Stimulated activated CD4-positive, alpha-beta T cell treated with anti-CD3 and anti-CD28 coated beads, Interleukin-1b, Interleukin-23, amount 100 ng/mL, for 48 hours (primary cell): ENCODE measurements at places on chromosomes 16 and 17.

GRCh38 chr17:81429821-81430551 is 34.7 kb downstream of the BAHCC1 start:
- DNase-seq = no peak

DNA sequence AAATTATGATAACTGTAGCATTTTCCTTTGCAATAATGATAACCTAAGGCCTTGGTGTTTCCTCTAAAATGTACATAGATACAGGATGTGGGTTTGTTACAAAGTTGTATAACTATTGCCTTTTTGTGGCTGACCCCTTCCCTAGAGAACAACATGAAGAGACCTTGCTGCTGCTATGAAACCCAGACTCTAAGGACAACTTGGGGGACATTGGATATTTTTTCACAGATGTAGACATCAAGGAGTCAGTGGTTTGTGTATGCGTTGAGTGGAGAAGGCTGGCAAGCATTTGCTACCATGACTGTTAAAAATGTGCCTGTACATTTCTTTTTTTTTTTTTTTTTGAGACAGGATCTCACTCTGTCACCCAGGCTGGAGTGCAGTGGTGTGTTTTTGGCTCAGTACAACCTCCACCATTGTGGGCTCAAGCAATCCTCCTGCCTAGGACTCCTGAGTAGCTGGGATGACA is 12.3 kb downstream of the HMOX2 start:
- DNase-seq = no peak

DNA sequence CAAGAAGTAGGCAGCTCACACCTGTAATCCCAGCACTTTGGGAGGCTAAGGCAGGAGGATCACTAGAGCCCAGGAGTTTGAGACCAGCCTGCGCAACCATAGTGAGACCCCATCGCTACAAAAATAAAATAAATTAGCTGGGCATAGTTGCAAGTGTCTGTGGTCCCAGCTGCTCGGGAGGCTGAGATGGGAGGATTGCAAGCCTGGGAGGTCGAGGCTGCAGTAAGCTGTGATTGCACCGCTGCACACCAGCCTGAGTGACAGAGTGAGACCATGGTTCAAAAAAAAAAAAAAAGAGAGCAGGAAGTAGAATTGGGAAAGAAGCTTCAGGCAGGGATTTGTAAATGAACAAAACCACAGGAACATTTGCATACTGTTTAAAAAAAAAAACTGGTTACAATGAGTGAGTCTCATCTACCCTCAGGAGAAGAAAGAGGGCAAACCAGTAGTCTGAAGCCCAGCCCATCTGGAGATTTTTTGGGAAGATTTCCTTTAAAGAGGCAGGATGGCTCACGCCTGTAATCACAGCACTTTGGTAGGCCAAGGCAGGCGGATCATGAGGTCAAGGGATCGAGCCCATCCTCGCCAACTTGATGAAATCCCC is 7.9 kb downstream of the MPV17L start:
- no peak for DNase-seq

DNA sequence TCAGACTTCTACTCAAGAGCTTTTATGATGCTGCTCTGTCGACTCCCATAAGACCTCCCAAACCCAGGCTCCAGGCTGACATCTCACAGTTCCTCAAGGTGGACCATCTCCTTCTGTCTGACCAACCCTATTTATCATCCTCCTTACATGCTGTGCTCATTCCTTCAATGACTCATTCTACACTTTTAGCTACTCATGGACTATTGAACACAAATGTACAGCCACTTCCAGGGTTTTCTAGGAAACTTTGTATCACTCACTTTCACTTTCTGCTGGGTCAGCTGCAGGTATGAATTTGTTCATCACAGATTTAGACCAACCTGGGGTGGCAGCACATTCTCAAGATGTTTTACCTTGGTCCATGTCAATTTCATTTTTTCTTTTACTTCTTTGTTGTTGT is 162.4 kb upstream of the FAM20A start:
- no peak for DNase-seq

GRCh38 chr17:78510141-78511075 is 66.8 kb downstream of the DNAH17 start:
- no peak for DNase-seq

GRCh38 chr16:22217890-22218730 is 12.0 kb downstream of the EEF2K start:
- peak; percentile 60 for DNase-seq

- no peak for DNase-seq
Measured at GRCh38 chr16:86219655-86220445, 290.5 kb upstream of the FOXF1 start.

DNA sequence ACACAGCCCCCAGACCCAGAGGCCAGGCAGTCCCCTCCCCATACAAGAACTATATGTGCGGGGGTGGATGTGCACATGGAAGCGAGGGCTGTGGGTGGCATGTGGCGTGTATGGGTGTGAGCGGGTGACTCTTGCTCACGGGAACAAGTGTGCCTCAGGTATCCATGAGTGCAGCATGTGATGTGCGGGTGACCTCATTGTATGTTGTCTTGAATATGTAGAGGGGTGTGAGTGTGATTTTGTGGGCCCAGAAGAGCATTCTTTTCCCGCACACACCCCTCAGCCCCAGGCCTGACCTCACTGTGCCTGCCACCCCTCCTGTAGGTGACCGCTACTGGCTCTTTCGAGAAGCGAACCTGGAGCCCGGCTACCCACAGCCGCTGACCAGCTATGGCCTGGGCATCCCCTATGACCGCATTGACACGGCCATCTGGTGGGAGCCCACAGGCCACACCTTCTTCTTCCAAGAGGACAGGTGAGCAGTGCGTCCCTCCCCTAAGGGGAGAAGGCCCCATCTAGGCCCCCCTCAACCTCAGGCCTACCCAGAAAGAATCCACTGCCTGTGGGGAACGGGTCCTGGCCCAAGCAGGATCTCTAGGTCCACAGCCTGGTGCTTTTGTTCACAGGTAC is 17.4 kb downstream of the MMP15 start:
- DNase-seq = no peak

GRCh38 chr17:67489273-67489672 is 112.2 kb downstream of the PITPNC1 start:
- no peak for DNase-seq

DNA sequence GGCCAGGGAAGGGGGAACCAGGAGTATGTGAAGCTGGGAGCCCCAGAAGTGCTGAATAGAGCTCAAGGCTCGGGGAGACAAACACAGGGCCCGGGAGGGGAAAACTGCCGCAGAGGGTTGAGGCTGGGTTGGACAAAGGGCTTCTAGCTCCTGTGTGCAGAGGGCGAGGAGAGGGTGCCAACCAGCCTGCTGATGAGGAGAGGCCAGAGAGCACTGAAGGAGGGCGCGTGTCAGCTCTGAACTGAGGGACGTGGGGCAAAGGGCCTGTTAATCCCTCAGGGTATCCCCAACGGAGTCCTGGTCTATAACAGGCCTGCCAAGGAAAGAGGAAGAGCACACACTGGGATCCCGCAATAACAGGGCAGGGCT is 151.3 kb downstream of the C16orf78 start:
- DNase-seq = no peak

GRCh38 chr16:22948603-22949368 is 134.8 kb downstream of the HS3ST2 start:
- peak; percentile 71 for DNase-seq

- no peak for DNase-seq
Measured at GRCh38 chr17:9233271-9233599, 211.9 kb downstream of the NTN1 start.

GRCh38 chr17:29682987-29683386 is 60.3 kb upstream of the CORO6 start:
- DNase-seq = no peak

DNA sequence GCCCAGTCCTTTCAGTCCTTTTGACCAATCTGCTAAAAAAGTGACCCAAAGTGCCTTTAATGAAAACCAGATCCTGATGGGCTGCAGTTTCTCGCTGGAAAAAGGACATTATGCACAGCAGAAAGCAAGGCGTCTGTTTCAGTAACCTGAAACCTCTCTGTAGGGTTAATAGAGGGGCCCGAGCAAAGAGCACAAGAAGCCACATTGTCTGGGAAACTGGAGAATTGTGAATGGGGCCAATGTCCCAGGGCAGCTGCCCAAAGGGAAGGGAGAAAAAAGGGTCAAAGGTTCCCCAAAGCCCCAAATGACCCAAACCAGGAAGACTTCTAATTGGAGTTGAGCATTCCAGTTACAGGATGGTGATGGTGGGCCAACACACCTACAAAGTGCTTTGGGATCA is 3.0 kb downstream of the OTOA start:
- no peak for DNase-seq

GRCh38 chr16:89031715-89032659 is 55.0 kb upstream of the CBFA2T3 start:
- DNase-seq = peak; percentile 55

DNA sequence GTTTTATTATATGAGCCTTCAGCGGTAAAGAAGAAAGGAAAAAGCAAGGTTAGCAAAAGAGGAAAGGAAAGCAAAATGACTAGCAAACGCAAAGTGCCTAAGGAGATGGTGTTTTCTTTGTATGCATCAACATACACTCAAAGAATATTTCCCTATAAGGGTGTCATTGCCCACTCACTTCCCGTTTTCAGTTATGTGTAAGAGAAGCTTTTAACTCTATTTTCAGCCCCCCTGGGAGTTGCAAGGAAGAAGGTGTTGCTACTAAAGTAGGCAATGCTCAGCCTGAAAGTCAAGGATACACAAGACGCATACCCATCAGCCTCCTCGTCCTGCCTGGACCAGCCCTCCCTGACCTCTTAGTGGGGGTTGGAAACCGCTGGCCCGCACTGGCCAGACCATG is 267.7 kb upstream of the ZFHX3 start:
- DNase-seq = no peak

GRCh38 chr17:50149417-50150353 is 792 bp downstream of the PPP1R9B start:
- DNase-seq = peak; percentile 57

DNA sequence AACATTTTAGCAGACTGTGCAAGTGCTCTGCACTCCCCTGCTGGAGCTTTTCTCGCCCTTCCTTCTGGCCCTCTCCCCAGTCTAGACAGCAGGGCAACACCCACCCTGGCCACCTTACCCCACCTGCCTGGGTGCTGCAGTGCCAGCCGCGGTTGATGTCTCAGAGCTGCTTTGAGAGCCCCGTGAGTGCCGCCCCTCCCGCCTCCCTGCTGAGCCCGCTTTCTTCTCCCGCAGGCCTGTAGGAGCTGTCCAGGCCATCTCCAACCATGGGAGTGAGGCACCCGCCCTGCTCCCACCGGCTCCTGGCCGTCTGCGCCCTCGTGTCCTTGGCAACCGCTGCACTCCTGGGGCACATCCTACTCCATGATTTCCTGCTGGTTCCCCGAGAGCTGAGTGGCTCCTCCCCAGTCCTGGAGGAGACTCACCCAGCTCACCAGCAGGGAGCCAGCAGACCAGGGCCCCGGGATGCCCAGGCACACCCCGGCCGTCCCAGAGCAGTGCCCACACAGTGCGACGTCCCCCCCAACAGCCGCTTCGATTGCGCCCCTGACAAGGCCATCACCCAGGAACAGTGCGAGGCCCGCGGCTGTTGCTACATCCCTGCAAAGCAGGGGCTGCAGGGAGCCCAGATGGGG is 3.1 kb downstream of the GAA start:
- no peak for DNase-seq
